Right lung (tissue), 10 donors: ENCODE measurements at places on chromosomes 6 and 20. TPM values are rescaled to one million over a fixed set of nuclear protein-coding genes. Genes with fewer than 3 reads are reported as not detected.

GRCh38 chr20:51535075-51535386 is 7.5 kb downstream of the NFATC2 start:
- no peak for DNase-seq

GRCh38 chr6:156851454-156851921 is 74.3 kb downstream of the ARID1B start:
- DNase-seq: no peak

DNA sequence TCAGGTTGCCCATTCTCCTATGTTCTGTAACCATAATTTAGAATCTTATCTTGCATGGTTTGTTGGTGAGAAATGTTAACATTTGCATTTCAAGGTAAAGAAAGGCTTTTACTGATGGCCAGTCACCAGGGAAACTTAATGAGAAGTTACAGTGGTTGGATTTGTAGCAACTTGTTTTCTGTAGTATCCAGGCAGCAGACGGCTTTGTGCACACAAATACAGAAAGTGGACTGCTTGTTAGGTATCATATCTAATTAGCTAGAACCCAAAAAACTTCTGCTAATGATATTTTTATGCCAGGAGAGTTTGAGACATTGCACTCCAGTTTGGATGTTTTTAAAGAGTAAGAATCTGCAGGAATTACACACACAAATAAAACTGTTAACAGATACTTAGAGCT is 578.0 kb downstream of the DOK5 start:
- no peak for DNase-seq

PTCHD4 gene
- polyA plus RNA-seq: 0.48 TPM

DNA sequence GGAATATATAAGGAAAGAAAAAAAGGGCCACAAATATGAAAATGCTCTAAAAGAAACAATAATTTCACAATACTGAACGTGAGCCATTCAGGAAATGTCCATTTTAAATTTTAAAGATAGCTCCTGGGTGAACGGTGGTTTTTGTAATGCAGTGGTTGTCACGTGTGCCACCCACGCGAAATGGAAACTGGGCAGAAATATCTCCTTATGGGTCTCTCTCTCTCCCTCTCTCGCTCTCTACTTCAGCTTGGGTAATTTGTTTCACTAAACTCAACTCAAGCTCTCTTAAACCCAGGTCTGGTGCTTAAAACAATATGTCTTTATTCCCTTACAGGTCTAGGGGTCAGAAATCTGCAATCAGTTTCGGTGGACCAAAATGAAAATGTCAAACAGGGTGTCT is 150.8 kb downstream of the OR2B2 start:
- DNase-seq: no peak

SMPDL3A gene
- polyA plus RNA-seq: 46.9 TPM

DNA sequence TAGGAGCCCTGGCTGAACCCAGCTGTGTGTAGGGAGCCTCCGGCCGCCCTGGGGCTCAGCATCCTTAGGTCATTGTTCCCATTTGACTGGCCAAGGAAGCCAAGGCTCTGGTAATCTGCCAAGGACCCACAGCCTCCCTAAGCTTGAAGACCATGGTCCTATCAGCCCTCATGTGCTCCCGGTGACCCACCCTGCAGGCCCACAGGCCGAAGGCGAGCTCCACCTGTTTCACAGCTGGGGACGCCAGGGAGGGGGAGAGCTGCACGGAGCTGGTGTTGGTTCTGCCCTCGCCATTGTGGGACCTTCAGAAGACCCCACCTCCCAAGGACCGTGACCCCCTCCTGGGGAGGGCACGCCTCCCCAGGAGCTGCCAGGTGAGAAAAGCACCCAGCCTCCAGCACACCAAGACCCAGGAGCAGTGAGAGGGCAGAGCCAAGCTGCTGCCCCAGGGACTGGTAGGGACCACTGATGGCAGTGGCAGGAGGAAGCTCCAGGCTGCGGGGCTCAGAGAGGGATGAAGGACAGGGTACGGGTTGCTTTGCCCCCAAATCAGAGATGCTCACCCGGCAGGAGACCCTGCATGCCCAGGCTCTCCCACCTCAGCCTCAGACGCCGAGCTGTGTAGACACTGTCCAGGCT is 30.7 kb upstream of the MRGBP start:
- no peak for DNase-seq

MAS1 gene
- polyA plus RNA-seq: 0.03 TPM

MOXD1 gene
- 53.6 TPM for polyA plus RNA-seq

DNA sequence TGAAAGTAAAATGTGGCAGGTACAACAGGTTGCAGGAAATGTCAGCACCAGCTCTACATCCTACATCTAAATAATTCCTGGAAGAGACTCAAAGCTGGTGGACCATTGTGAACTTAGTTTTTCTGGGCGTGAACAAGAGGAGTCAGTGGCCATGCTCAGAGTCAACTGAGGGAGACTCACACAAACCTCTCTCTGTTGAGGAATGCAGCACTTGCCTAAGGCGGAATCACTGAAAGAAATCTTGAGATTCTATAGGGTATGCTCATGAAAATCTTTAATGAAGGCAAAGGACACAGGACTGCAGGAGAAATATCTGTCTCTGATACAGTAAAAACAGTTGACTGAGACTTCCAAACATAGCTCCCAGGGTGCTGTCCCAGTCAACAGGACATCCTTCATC is 22.5 kb downstream of the SLC17A4 start:
- DNase-seq: no peak

- no peak for DNase-seq
Measured at GRCh38 chr20:35502352-35502751, 27.1 kb downstream of the C20orf173 start.

- no peak for DNase-seq
Measured at GRCh38 chr6:18845896-18846295, 458.7 kb downstream of the RNF144B start.

DNA sequence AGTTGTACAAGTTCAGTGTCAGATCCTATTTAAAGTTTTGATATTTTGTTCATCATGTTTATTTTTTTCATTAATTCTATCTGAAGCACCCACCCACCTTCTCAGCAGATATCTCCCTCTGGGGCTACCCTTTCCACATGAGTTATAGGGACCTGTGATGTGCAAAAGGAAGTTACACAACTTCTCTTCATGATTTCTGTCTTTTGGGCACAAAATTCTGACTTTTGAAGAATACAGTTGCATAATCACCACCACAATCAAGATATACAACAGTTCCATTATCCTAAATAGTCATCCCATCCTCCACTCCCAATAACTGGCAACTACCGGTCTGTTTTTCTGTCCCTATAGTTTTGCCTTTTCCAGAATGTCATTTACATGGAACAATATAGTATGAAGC is 13.8 kb upstream of the FUCA2 start:
- DNase-seq: no peak

SPACA1 gene
- not detected for polyA plus RNA-seq

CDH26 gene
- polyA plus RNA-seq: 2.0 TPM

RTN4IP1 gene
- 6.7 TPM for polyA plus RNA-seq
